ENCODE measurements at places on chromosomes 12 and 14.

DNA sequence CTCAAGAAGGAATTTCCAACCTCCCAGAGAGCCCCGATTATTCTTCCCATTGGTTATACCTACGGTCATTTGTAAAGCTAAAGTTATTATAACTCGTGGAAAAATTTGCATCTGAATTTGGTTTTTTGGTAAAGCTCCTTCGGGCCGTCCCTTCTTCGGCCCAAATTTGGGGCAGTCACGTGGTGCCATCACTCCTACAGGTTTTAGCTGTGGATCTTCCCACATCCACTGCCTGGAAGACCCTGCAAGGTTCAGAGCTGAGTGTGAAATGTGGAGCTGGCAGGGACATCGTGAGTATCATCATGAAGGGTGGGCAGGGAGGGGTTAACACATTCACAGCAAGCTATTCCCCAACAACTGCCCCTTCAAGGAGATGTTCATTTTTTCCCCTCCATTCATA lies 105.7 kb downstream of the NT5DC3 start:
- no peak for DNase-seq

GRCh38 chr14:32938719-32939253 lies at the start of gene NPAS3:
TSS of gene NPAS3 (plus strand) at chr14:32938879.
- DNase-seq, result no peak

DNA sequence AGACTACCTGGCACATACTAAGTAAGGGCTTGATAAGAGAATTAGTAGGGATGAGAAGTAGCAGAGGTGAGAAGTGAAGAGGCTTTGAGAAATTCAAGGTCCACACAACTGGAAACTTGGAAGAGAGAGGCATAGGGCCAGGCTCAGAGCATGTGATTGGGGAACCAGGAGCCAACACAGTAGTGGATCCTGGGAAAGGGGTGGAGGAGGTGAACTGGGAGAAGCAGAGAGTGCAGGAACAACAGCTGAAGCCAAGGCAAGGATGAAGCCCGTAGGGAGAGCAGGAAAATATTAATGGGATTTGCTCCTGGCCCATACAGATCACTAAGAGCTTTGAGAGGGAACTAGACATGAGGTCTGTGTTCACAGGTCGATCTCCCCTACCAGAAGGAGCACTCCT lies 1.4 kb upstream of the ITGB7 start:
- DNase-seq, result no peak

DNA sequence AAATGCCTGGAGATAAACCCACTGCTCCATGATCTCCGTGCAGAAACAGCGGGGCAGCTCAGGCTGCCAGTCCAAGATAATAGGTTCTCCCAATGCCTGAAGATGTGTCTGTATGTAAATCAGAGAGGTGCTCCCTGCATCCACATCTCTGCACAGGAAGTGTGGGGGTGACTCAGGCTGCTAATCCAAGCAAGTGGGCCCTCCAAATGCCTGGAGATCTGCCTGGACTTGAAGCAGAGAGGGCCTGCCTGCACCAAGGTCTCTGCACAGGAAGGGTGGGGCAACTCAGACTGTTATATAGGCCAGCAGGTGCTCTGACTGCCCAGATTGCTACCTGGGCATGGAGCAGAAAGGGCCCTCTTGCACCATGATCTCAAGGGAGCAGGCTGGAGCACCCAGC lies 504.7 kb downstream of the LRFN5 start:
- no peak for DNase-seq

- no peak for DNase-seq
Measured at GRCh38 chr14:30296931-30297405, 262.0 kb upstream of the G2E3 start.

DNA sequence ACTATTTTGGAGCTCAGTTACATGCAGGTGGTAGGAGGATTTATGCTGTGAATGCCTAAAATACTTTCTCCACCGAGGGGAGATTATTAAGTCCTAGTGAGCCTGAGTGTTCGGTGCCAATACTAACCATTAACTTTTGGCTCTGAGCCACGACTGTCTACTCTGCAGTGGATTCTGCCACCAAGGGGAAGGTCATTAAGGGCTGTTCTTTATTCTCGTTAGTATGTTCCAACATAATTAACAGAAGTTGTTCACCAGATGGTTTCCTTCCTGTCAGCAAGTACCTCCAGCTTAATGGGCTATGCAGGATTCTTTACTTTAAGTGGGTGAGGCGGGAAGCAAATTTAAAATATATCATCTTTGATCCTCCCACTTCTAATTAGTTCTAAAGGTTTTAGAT lies 326.3 kb downstream of the BMP4 start:
- DNase-seq, result no peak

Measured in neural crest cell (in vitro differentiated cells).